ENCODE measurements at places on chromosomes 2 and 18.
A peak's percentile ranks its signal among the peaks of the same experiment; 100 is the strongest.

GRCh38 chr2:29762239-29762638 lies 159.1 kb downstream of the ALK start:
- no peak for DNase-seq

DNA sequence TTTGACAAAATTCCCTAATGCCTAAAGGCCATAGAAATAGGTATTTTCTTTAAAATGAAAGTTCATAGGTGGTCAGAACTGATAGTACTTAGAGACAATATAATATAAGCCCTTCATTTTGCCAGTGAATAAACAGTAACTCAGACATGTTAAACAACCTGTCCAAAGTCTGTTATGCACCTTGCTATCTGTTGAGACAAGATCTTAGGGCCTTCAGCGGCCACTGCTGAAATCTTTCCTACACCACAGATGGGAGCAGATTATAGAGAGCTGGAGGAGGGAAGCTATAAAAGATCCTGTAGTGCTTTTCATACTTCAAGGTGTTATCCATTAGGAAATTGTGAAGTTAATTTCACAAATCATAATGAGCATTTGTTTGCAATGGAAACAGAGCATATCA lies 13.8 kb downstream of the CERKL start:
- no peak for DNase-seq

GRCh38 chr2:44392338-44392943 lies 30.7 kb downstream of the CAMKMT start:
- peak; percentile 32 for DNase-seq

GRCh38 chr2:161766334-161766733 lies 142.1 kb downstream of the SLC4A10 start:
- DNase-seq, result peak; percentile 56

DNA sequence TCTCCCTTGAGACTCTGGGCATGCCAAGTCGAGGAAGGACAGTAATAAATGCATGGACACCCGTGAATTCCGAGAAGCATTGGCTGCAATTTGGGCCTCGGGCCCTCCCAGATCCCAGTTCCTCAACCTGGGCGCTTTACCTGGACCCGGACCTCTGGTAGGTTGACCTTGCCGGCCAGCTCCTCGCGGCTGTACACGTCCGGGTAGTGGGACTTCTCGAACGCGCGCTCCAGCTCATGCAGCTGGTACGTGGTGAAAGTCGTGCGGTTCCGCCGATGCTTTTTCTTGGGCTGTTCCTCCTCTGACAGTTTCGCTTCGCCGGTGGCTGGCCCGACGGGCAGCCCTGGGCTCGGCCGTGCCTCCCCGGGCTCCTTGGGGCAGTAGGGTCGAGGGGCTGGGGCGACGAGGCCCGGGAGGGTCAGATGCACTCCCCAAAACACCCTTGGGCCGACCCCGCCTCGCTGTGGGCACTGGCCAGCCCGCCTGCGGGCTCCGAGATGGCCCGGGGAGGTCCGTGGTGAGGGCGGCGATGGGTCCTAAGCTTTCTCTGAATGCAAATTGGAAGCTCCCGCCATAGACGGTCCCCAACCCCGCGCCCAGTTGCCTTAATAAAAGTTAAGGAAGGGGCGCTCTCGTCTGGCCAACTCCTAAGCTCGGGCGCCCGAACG lies 899 bp downstream of the RAX start:
- DNase-seq, result no peak

DNA sequence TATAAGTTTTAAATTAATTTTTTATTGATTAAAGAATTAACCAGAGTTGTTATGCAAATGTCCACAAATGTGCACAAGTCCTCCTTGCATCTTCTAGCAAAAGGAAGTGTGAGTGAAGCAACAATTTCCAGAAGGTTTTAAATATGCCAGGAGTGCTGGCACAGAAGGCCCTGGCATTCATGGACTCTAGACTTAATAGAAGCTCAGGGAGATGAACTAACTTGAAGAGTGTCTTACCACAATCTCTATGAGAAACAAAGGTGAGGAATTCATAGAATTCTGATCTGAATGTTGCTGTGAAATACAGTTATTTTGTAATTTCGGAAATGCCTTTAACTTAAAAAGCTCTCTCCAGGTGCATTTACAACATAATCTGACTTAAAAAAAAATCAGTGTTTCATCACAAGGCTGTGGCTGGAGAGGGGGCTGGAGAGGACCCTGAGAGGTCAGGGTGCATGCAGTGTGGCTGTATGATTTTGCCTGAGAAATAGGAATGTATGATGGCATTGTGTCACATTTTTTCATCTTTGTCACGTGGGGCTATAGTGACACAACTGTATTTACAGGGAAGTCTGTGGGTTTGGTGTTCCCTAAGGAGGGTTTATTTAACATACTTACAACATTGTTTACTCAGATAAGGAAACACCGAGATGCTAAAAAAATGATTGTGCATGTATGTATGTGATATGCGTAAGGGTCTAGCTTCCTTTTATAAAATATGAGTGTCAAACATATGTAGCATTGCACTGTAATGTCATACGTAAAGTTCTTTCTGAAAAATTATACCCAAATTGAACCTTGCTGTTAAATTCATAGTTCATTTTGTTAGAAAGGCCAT lies 66.2 kb downstream of the MAP4K4 start:
- no peak for DNase-seq

- no peak for DNase-seq
Measured at GRCh38 chr18:3052411-3052758, 39.4 kb upstream of the LPIN2 start.

DNA sequence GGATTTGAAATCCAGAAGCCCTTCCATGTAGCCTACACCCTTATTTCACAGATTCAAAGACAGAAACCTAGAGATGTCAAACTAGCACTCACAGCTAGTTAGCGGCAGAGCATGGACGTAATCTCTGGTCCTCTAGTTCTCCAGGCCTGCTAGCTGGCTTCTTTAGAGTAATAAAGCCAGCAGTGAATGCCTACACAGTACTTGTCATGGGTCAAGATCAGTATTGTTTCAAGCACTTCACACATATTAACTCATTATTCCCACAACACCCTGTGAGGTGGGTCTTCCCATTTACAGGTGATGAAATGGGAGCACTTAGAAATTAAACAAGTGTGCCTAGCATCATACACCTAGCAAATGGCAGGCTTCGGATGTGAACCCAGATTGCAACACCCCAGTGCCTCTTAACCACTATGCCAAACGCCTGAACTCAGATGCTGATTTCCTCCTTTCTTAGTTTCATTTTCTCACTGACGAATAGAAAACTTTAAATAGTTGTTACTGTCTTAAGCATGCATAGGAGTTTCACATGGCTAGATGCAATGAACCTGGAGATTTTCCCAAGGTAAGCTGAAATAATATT lies 14.5 kb upstream of the ZBTB14 start:
- no peak for DNase-seq

- DNase-seq, result peak; percentile 74
Measured at GRCh38 chr2:230691005-230691647, 21.5 kb upstream of the CAB39 start.

- DNase-seq, result no peak
Measured at GRCh38 chr18:22840606-22841144, 92.5 kb upstream of the RBBP8 start.

GRCh38 chr18:56124186-56124585 lies 514.2 kb downstream of the TXNL1 start:
- no peak for DNase-seq

- no peak for DNase-seq
Measured at GRCh38 chr18:5998166-5998881, 103.0 kb upstream of the TMEM200C start.

- DNase-seq, result no peak
Measured at GRCh38 chr18:29653671-29654215, 1388.8 kb downstream of the DSC3 start.

DNA sequence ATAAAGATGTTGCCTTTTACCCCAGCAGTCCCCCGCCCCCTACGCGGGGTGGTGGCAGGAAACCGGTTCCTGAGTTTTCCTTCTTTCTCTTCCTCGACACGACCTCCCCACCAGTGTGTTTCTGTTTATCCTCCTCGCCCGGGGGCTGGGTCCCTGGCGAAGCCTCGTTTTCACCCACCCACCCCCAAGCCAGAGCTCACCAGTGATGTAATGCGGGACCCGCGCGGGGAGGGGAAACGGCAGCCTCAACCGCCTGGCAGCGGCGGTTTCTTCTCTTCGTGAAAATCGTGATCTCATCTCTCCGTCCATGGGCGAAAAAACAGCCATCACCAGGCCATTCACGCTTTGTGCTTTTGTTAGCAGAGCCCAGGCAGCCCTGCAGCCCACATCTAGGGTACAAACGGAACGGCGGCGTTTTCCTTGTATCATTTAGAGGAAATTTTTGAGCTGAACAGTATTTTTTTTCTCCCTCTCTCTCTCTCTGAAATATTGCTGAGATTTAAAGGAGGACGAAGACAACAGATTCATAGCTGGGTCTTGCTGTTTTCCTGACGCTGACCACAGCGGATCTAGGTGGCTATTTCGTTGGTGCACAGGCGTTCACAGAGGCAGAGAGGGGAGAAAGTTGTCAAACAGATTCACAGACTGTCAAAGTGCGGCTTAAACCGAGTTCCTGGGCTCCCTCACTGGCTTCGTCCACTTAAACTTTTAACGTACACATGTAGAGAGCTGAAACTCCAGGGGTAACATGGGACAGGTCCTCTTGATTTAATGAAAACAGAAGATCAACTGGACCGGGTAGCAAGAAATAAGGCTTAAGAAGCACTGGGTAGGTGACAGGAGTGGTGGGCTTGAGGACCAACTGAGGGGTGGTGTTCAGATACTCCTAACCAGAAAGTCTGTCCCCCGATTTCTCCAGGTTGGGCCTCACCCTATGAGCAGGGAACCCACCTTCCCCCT lies 21.9 kb upstream of the PAX3 start:
- no peak for DNase-seq

DNA sequence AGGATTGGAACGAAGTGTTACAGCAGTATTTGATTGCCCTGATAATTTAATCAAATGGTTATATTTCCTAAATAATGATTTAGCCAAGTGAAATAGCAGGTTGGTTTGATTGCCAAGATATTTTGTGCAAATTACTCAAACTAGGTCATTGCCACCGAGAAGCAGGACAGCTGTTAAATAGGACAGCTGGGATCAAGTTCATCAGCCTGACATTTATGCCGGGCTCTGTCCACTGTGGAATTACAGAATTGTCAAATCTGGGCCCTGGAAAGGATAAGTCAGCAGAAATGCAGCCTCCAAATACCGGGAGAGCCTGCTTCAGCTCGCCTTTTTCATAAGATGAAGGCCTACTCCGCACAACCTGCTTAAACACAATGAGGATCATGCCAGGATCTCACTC lies 73.9 kb upstream of the RPL31 start:
- no peak for DNase-seq

DNA sequence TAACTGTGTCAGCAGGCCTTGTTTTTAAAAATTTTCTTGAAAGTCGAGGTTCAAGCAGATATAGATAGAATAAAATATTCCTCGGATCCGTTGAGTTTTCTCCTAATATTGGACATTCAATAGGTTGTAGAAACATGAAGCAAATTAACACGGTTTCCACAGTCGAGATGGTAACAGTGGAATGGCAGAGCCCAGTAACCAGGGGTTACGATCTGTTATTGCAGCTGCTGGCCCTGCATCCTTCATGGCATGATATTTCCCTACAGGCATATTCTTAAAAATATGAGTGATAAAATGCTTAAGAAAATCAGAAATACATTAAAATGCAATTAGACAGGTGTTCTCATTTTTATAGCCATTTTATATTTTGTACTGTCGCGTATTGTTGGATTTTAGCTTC lies 117.6 kb downstream of the SNTG2 start:
- DNase-seq, result no peak

DNA sequence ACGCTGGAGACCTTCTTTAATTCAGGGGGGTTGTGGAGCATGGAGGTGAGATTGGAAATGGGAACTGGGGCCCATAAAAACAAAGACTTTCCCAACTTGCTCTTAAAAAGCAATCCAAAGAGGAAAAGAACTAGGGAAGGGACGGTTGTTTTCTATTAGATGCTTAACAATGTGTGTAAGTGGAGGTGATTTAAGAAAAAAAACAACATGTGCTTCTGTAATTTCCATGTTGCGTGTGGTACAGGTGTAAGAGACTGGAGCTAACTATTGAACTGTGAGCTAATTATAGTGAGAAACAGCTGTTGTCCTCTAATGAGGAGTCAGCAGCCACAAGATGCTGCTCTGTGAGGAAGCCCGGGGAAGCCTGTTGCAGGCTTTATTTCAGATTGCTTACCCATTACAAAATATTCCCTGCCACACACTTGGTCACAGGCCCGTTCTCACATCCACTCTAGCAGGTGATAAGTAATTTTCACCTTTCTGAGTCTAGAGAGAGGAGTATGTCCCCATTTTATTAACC lies 280.6 kb upstream of the PARD3B start:
- no peak for DNase-seq

DNA sequence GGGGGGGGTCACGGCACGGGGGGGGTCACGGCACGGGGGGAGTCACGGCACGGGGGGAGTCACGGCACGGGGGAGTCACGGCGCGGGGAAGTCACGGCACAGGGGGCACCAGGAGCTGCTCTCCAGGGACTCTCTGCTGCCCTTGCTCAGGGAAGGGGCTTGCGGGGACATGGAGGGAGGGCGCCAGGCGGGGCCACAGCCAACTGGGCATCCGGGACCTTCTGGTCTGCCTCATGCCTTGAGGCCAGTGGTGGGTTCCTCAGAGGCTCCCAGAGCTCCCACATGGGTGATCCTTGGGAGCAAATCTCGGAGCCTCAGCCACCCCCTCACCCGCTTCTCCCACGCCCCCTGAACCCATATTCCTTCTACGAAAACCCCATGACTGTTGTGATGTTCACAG lies 55.8 kb upstream of the TMEM18 start:
- DNase-seq, result no peak

- DNase-seq, result no peak
Measured at GRCh38 chr2:203042178-203042577, 27.5 kb downstream of the NBEAL1 start.

GRCh38 chr18:24704946-24705630 lies 244.7 kb downstream of the HRH4 start:
- no peak for DNase-seq

DNA sequence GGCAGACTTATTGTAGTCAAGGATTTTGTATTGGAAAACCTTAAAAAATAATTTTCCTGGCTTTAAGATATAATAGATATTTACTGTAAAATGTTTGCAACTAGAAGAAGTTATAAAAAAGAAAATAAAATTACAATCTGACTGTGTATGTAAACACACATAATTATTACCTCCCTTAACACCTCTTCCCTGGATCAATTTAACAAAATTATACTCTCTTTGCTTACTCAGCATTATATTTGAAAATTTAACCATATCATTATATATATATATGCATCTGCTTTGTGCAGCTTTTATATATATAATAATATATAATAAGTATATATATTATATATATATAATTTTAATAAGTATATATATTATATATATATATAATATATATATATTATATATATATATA lies 131.7 kb upstream of the FAM98A start:
- no peak for DNase-seq

DNA sequence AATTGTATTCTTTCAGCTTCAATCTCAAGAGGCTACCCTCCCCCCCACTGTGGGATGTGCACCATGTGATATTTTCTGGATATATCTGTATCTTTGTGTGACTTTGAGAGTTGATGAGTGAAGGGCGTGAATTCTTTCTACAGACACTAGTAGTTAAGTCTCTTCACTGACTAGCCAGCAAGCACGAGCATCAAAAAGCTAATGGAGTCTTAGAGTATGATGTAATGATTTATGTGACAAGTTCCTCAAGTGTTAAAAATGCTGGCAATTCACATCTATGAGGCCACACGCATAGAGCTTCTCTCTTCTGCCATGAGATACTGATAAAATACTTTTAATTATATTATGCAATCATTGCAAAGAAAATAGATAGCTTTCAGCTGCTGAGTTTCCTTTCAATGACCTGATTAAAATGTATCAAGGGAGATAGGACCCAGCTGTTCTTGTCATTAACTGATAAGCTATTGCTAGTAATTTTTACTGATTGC lies 304.8 kb downstream of the TRIB2 start:
- DNase-seq, result no peak

- no peak for DNase-seq
Measured at GRCh38 chr2:26974352-26974751, 3.9 kb downstream of the MAPRE3 start.

All from LoVo (cell line).